ENCODE measurements at places on chromosomes 2 and 18.

DNA sequence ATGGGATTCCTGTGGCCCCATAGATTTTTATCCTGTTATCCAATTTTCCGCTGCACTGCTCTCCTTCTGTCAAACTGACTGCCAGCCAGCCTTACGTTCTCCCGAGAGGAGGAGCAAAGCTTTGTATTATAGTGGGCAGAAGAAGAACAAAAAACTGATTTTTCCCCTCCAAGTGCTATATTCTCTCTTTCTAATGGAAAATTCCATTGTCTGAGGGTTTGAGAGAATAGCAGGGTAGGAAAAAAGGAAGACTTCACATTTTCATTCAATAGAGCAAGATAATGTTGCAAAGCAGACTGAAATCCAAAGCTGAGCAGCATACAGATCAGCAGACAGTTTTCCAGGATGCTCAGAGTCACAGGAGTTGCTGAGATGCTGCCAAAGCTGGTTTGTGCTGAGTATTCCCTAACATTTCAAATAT lies 238.0 kb downstream of the UBE2E3 start:
- DNase-seq: no peak

GRCh38 chr2:126367361-126367760 lies 288.6 kb upstream of the GYPC start:
- no peak for DNase-seq

DNA sequence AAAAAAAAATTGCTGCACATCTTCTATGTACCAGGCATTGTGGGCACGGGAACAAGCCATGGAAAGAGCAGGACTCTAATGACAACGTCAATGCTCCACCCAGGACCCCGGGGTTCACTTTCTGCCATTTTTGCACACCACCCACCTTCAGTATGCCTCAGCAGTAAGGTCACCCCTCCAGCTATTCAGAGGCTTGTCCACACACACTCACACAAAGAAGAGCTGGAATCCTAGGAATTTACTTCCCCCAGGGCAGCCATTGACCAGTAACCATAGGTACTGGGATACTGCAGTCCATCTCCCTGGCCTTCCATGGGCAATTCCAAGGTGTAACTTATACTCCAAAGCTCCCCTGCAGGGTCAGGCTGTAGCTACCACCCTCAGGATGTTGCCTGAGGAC lies 170.8 kb downstream of the SUCLG1 start:
- DNase-seq: no peak

GRCh38 chr2:22360735-22361374 lies 1024.1 kb upstream of the KLHL29 start:
- no peak for DNase-seq

DNA sequence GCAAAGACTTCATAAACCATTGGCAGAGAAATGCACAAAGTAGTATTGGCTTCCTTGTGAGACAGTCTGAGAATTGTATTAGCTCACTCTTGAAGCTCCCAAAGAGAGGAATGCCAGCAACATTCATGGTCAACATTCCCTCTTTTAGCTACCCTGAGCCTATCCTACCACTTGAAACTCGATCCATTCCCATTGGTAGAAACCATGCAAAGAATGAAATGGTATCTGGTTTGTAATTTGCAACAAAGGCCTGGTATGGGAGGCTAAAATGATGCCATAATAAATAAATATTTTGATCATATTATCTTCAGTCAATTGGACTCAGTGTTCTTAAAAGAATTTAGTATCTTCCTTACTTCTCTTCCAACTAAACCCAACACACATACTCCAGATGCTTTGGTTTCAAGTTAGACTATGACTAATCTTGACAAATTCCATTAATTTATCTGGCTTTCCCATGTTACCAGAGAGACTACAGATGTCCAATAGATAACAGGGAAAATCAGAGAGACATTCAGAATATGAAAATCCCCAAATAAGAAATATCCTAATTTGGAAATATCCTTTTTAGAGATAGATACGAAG lies 102.9 kb downstream of the DHRS9 start:
- DNase-seq: no peak

- no peak for DNase-seq
These were observed 7.6 kb upstream of the ALS2 start for GRCh38 chr2:201788371-201788770.

DNA sequence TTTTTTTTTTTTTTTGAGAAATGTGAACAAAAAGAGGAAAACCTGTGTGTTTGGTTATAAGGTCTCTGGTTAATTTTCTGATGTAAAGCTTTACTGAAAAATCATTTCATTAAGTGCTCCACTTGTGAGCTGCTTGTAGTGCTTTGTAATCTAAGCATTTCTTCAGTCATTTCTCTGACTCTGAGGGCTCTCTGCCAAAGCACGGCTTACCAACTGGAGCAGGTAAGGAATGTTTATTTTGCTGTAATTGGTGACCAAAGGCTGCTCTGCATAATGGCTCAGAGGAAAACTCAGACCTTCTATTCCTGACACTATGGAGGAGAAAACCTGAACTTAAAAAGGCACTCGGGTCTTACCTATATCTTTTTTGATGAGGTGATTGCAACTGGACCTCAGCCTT lies 848.8 kb downstream of the MBD2 start:
- no peak for DNase-seq

DNA sequence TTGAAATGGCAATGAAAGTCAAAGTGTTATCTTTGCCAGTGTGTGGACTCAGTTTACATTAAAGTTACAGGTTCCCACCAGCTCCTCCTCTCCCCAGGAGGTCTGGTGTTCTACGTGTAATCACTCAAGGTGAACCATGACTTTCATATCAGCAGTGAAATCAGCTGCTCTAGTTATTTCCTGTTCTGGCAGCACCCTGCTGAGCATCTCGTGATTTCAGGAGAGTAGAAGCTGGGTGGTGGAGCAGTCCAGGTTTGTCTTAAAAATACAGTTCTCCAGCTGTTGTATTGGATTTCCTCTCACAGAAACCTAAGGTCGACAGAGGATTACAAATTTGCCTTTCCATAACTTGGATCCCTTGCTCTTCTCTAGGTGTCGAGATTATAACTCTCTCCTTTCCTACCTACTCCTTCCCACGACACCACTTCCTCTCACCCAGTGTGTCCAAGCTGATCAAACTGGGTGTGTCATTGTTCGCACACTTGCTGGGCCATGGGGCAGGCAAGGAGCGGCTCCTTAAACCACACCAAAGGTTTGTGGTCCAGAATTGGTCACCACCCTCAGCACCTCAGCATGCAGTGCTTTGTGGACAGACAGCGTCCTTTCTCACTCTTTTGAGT lies 13.0 kb upstream of the ARHGAP25 start:
- DNase-seq: no peak

- no peak for DNase-seq
These were observed 8.6 kb upstream of the MREG start for GRCh38 chr2:216021768-216022565.

DNA sequence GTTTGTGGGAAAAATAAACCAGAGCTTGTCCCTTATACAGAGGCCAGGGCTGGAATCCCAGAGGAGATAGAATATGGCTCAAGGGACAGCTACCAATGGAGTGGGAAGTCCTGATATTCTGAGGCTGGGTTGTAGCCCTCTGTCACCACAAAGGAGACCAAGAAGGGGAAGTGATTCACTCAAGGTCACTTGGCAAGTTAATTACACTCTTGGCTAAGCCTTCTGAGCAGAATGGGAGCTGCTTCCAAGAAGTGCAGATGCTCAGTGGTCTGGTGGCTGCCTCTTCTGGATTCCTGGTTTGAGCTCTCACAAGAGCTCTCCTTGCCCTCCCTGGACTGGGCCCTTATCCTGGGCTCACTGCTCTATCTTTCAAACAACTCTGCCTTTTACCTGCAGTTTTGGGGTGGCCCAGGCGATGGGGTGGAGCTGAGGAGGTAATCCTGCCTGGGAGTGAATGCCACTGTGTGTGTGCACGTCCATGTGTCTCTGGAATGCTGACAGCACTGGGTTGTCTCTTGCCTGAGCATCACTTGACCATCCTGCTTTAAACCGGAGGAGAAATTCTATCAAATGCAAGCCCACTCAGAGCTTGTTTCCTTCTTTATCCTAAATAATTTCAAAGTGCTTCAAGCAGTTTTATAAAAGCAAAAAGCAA lies 168.2 kb downstream of the KCNS3 start:
- DNase-seq: peak; percentile 8

- DNase-seq: peak; percentile 59
These were observed 198.1 kb upstream of the RBBP8 start for GRCh38 chr18:22734791-22735627.

GRCh38 chr2:200216310-200216709 lies 90.2 kb upstream of the SPATS2L start:
- no peak for DNase-seq

DNA sequence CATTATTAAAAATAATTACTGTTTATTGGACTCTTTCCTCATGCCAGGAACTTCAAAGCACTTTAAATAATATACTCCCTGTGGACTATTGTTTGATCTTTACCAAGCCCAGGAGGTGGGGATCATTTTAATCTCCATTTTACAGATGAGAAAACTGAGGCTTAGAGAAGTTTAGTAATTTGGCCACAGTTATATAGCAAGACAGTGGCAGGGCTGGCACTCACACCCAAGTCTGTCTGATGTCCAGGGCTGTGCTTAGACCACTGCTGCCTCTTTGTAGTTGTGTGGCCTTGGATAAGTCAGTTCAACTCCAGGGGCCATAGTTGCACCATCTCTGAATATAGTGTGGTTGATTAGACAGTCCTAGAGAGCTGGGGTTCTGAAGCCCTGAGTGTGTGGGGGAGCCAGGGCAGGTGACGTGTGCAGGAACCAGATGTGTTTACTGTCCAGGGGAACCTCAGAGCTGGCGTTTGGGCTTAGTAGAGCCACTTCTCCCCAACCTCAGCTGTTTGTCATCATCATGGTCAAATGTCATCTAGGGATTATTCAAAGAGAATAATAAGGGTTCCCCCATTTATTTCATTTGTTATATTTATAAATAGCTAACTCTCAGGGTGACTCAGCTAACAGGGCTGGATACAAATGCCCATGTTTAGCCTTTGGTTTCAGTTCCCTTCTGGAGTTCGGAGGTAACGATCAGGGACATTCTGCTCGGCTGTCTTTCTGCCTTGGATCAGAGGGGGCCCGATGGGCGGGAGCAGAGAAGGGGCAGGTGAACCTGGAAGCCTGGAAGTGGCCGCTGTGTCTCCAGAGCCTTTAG lies 68.0 kb downstream of the BOLA3 start:
- no peak for DNase-seq

DNA sequence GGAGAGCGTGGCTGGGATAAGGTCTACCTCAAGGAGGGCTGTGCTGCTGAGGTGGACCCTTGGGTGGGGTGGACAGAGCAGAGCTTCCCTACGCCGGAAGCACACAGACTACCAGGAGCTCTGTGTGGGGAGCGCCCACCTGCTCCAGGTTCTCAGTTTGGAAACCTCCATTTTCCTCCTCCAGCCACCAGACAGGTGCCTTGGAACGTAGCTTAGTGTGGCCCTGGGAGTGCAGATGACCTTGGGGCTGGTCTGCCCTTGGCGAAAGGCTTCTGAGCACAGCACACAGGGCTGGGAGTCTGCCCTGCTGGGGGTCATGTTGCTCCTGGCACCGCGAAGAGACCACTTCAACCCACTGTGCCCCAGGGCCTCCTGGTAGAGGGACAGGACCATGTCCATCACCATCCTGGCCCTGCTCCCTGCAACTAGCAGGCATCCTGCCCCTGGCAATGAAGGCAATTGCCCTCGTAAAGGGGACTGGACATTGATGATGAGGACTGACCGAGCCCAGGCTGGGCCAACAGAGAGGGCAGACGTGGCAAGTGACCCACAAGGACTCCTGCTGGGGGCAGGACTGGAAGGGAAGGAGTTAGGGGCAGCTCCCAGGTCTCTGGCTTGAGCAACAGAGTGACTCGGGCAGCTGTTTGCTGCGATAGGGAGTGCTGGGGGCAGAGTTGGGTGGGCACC lies 214.7 kb downstream of the CYP26B1 start:
- no peak for DNase-seq

GRCh38 chr2:56753182-56753581 lies 569.4 kb downstream of the CCDC85A start:
- DNase-seq: no peak

DNA sequence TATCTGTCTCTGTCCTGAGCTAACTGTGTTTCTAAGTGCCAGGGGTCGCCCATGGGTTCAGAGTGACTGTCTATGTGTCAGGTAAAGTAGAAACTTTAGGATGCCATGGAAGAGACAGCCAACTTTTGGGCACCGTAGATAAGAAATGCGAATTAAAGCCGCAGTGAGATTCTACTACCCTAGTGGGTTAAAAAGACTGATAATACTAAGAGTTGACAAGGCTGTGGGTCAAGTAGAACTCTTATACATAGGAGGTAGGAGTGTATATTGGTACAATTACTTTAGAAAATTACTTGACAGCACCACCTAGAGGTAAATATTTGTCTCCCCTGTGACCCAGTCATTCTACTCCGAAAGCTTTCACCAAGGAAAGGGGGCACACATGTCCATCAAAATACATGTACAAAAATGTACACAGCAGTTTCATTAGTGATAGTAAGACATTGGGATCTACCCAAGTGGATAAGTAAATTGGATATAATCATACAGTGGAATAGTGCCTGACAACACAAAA lies 371.3 kb downstream of the SLC4A3 start:
- no peak for DNase-seq

DNA sequence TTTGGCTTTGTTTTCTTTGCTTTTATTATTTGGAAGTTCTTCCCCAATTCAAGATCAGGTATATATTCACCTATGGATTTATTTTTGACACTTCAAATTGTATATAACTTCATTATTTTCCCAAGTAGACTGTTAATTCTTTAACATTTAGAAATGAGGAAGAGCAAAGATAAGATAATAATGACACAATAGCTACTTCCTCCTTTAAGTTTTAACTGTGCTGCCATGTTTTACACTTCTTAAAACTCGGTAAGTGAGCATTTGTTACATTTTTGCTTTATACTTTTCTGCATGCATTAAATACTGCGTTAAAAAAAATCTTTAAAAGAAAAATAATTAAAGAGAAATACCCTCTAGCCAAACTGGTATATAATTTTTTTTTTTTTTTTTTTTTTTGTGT lies 32.5 kb downstream of the SLC66A3 start:
- DNase-seq: no peak

- no peak for DNase-seq
These were observed 441.5 kb upstream of the POU3F3 start for GRCh38 chr2:104412384-104412783.

GRCh38 chr2:54652540-54652939 lies 70.9 kb upstream of the EML6 start:
- no peak for DNase-seq

All from fibroblast of pulmonary artery (primary cell).